Spleen (tissue), 13 donors: ENCODE measurements at places on chromosomes 16 and 17. TPM values are rescaled to one million over a fixed set of nuclear protein-coding genes. Genes with fewer than 3 reads are reported as not detected.
A peak's percentile ranks its signal among the peaks of the same experiment; 100 is the strongest.

- DNase-seq: no peak
Observed at GRCh38 chr16:65660390-65660789, 538.5 kb upstream of the CDH11 start.

Gene PDILT
- polyA plus RNA-seq: not detected

Gene TBC1D3E
- 0.13 TPM for polyA plus RNA-seq

GRCh38 chr16:87278191-87279093 is 38.8 kb downstream of the C16orf95 start:
- peak; percentile 84 for DNase-seq

DNA sequence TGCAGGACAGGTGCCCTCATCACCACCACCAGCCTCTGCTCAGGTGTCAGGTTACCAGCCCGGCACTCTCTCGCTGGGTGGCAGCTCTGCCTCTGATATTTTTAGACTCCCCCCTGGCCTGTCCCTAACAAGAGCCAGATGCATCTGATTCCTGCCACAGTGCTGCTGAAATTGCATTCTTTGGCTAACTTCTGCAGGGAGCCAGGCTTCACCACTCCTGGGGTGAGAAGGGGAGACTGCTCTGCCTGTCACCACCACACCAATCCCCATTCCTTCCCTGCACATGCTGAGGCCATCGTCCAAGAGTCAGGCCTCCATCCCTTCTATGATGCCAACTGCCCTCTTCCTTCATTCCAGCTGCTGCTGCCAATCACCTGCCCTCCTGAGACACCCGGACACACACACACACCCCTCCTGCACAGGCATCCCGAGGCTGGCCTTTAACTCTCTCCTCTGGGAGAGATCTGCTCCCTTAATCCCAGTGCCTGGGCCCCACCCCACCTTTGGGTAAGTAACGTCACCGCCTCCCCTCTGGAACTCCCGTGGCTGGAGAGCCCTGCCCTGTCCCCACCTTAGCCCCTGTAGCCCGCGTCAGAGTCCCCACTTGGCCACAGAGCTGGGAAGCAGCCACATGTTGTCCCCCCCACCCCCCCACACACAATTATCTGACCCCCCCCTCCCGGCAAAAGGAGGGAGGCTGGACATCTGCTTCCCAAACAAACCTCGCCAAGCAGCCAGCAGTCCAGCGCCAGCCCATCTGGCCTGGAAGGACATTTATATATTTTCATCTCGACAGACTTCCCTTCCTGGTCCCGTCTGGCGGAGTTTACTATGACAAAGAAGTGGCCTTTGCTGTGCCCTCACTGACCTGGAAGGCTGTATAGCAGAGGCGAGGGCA is 2.8 kb downstream of the EMP2 start:
- DNase-seq: no peak

DNA sequence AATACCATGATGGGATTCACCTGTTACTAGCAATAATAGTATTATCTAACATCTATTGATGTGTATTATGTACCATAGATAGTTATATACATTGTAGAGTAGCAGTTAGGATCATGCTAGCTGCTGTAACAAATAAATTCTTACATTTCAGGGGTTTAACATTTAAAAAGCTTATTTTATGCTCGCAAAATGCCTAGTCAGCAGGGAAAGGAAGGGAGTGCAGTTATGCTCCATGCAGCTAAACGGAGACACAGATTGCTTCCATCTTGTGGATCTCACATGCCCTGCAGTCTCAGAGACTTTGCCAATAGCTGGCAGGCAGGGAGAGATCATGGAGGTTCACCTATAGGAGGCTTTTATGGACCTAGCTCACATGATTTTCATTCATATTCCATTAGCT is 364.1 kb downstream of the TOX3 start:
- no peak for DNase-seq
